ENCODE measurements at places on chromosomes 4 and X.

GRCh38 chrX:134240209-134240608 lies 3.2 kb downstream of the CCDC160 start:
- DNase-seq, result no peak

- no peak for DNase-seq
Observed at GRCh38 chr4:75089206-75089605, 156.3 kb downstream of the PARM1 start.

DNA sequence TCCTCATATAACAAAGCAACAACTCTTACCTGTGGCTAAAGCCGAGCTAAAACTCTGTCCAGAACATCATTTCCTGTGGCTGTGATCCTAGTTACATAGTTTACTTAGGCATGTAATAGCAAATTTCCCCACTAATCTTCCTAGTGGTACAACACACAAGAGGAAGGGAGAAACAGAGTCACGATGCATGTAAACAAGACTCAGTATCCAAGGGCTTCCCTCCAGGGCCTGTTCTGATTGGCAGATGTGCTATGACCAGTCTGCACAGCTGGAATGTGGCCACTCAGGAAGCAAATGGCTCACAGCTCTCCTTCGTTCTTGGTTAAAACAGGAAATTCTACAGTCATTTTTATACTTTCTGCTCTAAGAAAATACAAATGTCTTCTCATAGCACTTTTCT lies 49.2 kb upstream of the PRSS48 start:
- DNase-seq, result no peak

DNA sequence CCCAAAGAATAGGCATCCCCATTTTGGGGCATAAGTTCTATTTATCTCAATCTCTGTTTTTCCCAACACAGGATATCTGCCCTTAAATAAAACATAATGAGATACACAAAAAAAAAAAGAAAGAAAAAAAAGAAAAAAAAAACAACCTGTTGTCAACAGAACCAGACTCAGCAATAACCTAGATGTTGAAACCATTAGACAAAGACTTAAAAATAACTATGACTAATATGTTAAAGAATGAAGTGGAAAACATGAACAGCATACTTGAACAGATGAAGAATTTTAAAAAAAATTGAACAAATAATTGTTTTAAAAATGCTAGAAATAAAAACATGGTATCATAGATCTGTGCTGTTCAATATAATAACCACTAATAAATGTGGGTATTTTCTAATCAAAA lies 93.4 kb upstream of the RXFP1 start:
- no peak for DNase-seq

DNA sequence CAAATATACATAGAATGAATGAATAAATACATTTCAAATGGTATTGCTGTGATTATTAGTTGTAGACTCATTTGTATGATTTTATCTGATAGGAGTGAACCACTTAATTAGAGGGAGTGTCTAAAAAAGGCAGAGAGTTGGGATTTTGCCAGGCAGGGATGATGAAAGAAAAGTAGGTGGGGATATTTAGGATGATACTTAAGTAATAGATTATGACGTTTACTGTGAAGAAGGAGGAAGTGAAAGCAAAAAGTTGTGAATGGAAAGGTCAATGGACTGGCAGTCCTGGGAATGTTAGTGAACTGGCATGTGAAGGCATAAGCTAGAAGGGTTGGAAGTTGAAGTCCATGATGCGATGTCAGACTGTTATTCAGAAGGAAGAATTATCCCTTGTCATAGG lies 917.1 kb downstream of the RAPGEF2 start:
- no peak for DNase-seq

DNA sequence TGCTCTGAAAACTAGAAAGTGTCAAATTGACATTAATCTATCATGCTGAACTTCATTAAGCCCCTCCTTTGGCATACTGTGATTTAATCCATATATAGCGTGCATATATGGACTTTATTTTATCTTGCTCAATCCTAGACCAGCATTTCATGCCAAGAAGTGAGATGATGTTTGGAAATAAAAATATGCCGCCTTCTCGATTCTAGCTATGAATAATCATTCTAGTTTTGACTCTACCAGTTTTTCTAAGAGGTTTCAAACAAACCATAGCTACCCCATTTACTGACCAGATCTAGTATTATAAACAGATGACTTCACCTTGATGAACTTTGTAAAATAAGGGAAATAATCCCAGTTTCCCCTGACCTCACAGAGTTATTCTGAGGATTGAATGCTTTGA lies 95.0 kb downstream of the ARX start:
- DNase-seq, result no peak

DNA sequence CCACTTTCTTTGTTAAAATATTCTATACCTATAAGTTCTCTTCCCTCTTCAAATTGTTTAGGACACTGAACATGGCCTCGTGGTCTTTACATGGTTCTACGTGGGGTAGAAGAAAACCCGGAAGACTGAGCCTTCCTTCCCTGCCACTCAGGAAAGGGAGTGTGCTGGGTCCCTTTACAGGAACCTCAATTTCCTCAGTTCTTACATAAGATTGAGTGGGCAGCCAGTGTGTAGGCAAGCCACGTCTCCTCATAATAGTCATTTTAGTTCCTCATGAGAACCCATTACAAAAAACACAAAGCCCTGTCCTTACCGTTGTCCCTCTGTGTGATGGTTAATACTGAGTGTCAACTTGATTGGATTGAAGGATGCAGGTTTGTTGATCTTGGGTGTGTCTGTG lies 28.7 kb upstream of the SMIM10L2A start:
- DNase-seq, result no peak

- DNase-seq, result no peak
Observed at GRCh38 chr4:8761167-8761823, 110.3 kb downstream of the HMX1 start.

Measured in stimulated activated CD8-positive, alpha-beta memory T cell treated with anti-CD3 and anti-CD28 coated beads, Interleukin-4, amount 100 ng/mL, for 48 hours (primary cell).